ENCODE measurements at places on chromosomes 2 and 18. TPM values are rescaled to one million over a fixed set of nuclear protein-coding genes. Genes with fewer than 3 reads are reported as not detected.

Gene REEP1
- polyA plus RNA-seq, result 57.4 TPM

Gene TSPYL6
- polyA plus RNA-seq, result 0.08 TPM

Gene TANC1
- 24.1 TPM for polyA plus RNA-seq

Gene ZNF519
- 6.9 TPM for polyA plus RNA-seq

Gene IKZF2
- polyA plus RNA-seq, result 1.8 TPM

Gene POMC
- polyA plus RNA-seq, result 3.7 TPM

Gene ADGRF3
- polyA plus RNA-seq, result 0.29 TPM

Gene WDPCP
- polyA plus RNA-seq, result 6.2 TPM

Gene GPR55
- polyA plus RNA-seq, result not detected

Gene CYTIP
- 0.87 TPM for polyA plus RNA-seq

Gene MTX2
- 47.4 TPM for polyA plus RNA-seq

Gene MC5R
- polyA plus RNA-seq, result 5.2 TPM

Gene MTCL1
- 27.1 TPM for polyA plus RNA-seq

Gene SLC8A1
- 12.0 TPM for polyA plus RNA-seq

Gene SPR
- polyA plus RNA-seq, result 4.5 TPM

Gene TXNDC2
- not detected for polyA plus RNA-seq

Gene IL1B
- 0.31 TPM for polyA plus RNA-seq

Gene NEU2
- polyA plus RNA-seq, result not detected

Gene GALNT3
- polyA plus RNA-seq, result 3.5 TPM

Gene WDSUB1
- 7.7 TPM for polyA plus RNA-seq

Gene POTEI
- polyA plus RNA-seq, result 0.13 TPM

Gene SCN9A
- polyA plus RNA-seq, result 4.5 TPM

Gene AFF3
- polyA plus RNA-seq, result 3.2 TPM

Gene EIF2B4
- 30.3 TPM for polyA plus RNA-seq

Gene PTPRM
- 66.4 TPM for polyA plus RNA-seq

Gene SEMA4C
- 31.8 TPM for polyA plus RNA-seq

Gene CPLX4
- polyA plus RNA-seq, result not detected

Gene TRAPPC12
- polyA plus RNA-seq, result 83.7 TPM

Gene CYS1
- polyA plus RNA-seq, result 14.1 TPM

Gene ATP6V1B1
- polyA plus RNA-seq, result 0.98 TPM

Gene GNLY
- 1.9 TPM for polyA plus RNA-seq

Gene FAM124B
- 6.9 TPM for polyA plus RNA-seq

Gene ARHGAP25
- polyA plus RNA-seq, result 3.1 TPM

Gene DSEL
- 7.2 TPM for polyA plus RNA-seq

Gene TNFAIP6
- polyA plus RNA-seq, result 11.8 TPM

Gene CD8A
- polyA plus RNA-seq, result 0.54 TPM

Gene CAVIN2
- polyA plus RNA-seq, result 35.3 TPM

Gene WDR75
- 35.5 TPM for polyA plus RNA-seq

Gene KIF5C
- polyA plus RNA-seq, result 0.86 TPM

Gene RNF149
- 34.1 TPM for polyA plus RNA-seq

Gene ZAP70
- 2.1 TPM for polyA plus RNA-seq

Gene CTNNA2
- 0.69 TPM for polyA plus RNA-seq

Gene KYNU
- 0.75 TPM for polyA plus RNA-seq

Gene RIT2
- polyA plus RNA-seq, result not detected

Gene MYO5B
- polyA plus RNA-seq, result 1.1 TPM
